Osteoblast (primary cell): ENCODE measurements at places on chromosomes 7 and 10. TPM values are rescaled to one million over a fixed set of nuclear protein-coding genes. Genes with fewer than 3 reads are reported as not detected.

The OR2A42 gene
- under 0.01 TPM in 1 of 2 replicates, not detected in the other for total RNA-seq

The GPR15LG gene
- not detected in 2 replicates for total RNA-seq

The VENTX gene
- not detected in 2 replicates for total RNA-seq

- no peak for DNase-seq
Observed at GRCh38 chr7:130912862-130913638, 179.0 kb upstream of the KLF14 start.

DNA sequence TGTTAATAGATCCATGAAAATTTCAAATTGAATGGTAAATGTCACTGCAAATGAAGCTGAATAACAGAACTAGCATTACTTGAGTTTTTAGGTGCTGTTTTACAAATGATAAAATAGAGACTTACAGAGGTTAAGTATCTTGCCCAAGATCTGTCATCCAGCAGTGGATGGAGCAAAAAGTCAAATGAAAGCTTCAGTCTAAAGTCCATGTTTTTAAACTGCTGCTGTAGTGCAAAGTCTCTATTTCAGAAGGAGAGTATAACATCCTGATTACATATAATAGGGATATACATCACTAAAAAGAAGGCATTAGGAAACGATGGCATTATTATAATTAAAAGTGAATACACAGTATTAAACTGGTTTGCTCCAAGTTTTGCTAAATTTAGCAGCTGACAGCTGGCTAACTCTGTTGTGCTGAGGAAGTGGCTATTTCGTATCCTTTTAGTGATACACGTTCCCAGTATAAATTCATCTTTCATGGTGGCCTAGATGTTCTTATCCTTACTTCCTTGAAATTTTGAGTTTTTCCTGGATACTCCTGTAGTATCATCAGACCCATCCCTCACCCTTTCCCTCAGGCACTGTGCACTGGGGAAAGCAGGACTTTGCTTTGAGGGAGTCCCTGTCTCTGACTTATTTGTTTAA, 603.2 kb downstream of the MAGI2 start:
- DNase-seq = no peak

- DNase-seq = peak; percentile 90
Observed at GRCh38 chr7:105782391-105783042, 93.9 kb downstream of the ATXN7L1 start.

GRCh38 chr7:4621396-4621795, 60.7 kb upstream of the FOXK1 start:
- peak; percentile 70 for DNase-seq

- DNase-seq = peak; percentile 68
Observed at GRCh38 chr10:80133206-80133605, 676 bp downstream of the PLAC9 start.

The LRRC18 gene
- not detected in 2 replicates for total RNA-seq

DNA sequence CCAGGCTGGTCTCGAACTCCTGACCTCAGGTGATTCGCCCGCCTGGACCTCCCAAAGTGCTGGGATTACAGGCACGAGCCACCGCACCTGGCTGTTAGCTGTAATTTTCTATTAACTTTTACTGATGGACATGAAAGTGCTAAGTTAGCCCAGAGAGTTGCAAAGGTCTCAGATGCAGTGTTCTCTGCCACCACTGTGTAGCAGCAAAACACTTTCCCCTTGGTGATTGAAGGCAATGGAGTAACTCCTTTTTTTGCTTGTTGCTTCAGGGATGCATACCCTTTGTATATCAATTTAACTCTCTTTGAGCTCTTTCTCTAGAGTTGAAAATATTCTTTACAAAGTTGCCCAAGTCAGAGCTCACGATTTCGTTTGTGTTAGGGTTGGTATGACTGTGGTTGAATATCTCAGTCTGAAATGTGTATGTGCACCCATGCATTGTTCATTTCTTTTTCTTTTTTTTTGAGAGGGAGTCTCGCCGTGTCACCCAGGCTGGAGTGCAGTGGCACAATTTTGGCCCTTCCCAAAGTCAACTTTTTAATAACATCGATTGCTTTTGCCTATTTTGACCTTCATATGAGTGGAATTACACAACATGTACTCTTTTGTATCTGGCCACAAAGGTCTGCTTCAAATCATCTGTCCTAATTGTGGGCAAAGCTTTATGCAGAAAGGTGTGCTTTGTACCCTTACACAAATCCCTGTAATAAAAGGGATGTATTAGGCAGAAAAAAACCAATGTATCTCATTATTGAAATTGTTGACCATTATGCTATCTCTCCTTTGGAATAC, 52.6 kb downstream of the GTF2I start:
- no peak for DNase-seq

DNA sequence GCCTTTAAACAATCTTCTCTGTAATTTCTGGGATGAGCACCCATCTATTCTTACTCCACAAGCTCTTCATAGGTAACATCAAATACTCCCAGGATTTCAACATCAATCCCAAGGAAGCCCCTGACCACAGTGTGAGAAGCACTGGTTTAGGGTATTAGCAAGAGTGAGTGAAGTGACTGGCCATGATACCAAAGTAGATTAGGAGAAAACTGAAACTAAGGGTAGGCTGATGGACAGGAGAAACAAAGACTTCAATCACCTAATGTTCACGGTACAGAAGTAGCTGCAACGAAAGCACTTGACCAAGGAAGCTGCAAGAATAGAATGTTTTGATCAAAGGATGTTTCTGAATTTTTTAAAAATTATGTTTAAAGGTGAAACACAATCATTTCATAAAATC, 49.8 kb downstream of the LMBR1 start:
- no peak for DNase-seq

DNA sequence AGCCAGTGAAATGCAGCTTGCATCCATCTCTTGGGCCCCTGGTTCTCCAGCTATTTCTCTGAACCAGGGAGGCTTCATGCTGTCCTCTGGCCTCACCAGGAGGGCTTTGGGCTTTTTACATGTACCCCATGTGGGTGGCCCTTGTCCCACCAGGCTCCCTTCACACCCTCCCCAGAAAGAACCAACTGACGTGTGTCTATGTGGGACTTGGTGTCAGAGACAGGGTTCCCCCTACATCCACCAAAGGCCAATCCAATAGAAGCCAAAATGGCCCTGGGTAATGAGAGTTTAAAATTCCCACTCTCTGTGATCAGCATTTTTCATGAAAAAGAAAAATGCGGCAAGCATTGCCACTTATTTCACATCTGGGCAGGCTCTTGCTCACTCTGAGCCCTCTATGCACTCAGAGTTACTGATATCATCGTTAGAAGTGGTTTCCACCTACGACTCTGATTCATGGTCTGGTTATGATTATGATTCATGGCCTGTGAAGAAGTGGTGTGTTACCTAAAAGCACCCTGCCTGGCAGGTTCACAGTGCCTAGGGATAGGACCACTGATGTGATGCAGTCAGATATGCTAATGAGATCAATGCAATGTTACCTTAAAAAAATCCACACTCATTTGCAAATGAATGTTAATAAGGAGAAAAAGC, 133.5 kb downstream of the BUB3 start:
- DNase-seq = peak; percentile 71

DNA sequence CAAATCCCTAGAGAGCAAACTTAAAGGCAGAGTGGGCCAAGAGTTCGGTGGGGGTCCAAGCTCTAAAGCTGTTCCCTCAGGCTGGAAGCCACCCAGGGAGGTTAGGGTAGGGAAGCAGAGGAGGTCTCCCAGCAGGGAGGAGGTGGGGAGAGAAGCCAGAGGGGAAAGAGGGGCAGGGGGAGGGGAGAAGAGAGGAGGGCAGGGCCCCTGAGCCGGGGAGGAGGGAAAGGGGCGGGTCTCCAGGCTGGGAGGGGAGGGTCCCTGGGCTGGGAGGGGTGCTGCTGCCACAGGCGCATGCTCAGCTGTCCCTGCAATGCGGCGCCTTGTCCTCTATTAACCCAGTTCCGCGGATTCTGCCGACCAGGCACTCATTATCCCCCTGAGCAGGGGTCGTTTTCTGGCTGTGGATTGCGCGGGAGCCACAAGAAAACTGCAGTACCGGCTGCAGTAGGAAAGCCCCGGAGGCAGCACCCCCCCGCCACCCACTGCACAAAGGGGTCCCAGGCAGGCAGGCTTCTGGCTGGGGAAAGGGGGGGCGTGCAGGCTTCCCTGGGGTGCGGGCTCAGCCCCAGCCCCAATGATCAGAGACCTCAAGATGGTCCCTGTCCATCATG, 49.3 kb downstream of the CAMK2B start:
- peak; percentile 90 for DNase-seq

GRCh38 chr10:17802976-17803375, 6.2 kb upstream of the MRC1 start:
- DNase-seq = peak; percentile 77

The GLI3 gene
- total RNA-seq = 10.9 and 11.9 TPM in 2 replicates

- DNase-seq = no peak
Observed at GRCh38 chr10:5334196-5334880, 30.4 kb upstream of the UCN3 start.

DNA sequence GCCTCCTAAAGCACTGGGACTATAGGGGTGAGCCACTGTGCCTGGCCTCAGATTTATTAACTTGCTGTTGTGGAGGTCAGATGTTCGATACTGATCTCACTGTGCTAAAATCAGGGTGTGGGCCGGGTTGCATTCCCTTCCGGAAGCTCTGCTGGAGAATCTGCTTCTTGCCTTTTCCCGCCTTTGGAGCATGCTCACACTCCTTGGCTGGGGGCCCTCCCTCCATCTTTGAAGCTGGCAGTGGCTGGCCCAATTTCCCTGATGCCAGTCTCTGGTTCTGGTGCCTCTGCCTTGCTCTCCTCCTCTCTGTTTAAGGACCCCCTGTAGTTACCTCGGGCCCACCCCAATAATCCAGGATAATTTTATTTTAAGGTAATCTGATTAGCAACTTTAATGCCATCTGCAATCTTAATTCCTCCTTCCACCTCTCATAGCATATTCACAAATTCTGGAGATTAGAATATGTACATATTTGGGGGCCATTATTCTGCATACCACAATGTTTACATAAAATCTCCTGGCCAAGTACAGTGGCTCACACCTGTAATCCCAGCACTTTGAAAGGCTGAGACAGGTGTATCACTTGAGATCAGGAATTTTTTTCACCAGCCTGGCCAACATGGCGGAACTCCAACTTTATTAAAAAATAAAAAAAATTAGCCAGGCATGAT, 7.9 kb upstream of the PITRM1 start:
- no peak for DNase-seq

DNA sequence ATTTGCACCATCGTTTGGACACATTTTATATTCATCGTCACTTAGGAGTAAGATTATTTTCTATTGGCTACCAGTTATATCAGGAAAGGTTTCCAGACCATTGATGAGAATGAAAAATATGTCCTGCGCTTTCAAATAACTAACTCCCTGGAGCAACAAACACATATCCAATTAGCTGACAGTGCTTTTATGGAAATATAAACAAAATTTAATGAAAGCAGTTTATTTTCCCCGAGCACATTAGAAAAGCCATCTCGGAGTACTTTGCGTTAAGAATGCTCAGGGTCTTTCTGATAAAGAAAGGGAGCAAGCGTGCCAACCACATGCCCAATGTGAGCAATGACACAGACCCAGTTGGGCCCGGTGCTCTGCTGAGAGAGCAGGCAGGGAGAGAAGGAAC, 85.1 kb upstream of the ZPBP start:
- DNase-seq = no peak

The ASB10 gene
- not detected in 2 replicates for total RNA-seq

The ERVW-1 gene
- total RNA-seq = not detected in 2 replicates

- DNase-seq = no peak
Observed at GRCh38 chr10:128345353-128345752, 219.1 kb upstream of the MKI67 start.

GRCh38 chr7:33685503-33685902, 219.8 kb upstream of the BMPER start:
- no peak for DNase-seq

- DNase-seq = peak; percentile 62
Observed at GRCh38 chr7:1855725-1856160, 185.7 kb downstream of the ELFN1 start.

The DNAJC12 gene
- total RNA-seq = 4.0 and 6.2 TPM in 2 replicates

DNA sequence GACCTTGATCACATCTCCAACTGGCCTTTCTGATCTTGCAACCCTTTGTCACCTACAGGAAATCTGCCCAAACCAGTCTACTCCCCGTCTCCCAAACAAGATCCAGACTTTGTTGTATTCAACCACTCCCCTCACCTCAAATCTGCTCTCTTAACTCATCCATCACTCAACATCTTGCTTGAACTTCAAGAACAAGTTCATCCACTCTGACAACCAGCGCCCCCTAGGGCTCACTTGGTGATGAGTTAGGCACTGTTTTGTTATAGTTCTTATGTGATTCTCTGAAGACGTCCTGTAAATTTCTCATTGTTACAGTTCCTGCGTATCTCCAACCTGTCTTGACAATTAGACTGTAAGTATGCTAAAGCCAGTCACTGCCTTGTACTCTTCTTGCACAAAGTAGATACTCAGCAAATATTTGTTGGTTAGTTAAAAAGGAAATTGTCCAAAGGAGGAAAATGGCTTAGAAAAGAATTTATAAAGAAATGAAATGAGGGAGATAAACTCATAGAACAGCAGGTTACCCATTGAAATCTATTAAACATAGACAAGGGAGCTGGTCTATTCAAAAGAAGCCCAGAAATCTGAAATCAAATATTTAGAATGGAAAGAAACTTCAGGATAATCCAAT, 5.3 kb downstream of the FRMD4A start:
- DNase-seq = no peak
